ENCODE measurements at places on chromosomes 7 and 10.

- peak; percentile 41 for DNase-seq
Observed at GRCh38 chr10:98414932-98415730, at the start of gene PYROXD2. Gene PYROXD2, minus strand, starts transcription at chr10:98415182. Its CDS starts 47 bp downstream, at chr10:98415135.

- DNase-seq: no peak
Observed at GRCh38 chr7:7884855-7885254, 83.7 kb upstream of the GLCCI1 start.

DNA sequence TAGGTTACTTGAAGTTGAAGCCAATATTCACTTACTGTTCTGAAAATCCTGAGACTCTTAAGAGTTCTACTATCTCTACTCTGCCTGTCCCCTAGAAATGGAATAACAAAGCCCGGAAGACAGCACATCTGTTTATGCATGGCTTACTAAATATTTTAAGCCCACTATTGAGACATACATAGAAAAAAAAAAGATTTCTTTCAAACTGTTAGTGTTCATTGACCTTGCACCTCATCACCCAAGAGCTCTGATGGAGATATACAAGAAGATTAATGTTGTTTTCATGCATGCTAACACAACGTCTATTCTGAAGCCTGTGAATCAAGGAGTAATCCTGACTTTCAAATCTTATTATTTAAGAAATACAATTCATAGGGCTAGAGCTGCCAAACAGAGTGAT is 859.3 kb upstream of the C7orf33 start:
- no peak for DNase-seq

GRCh38 chr7:4845740-4846142 is 16.1 kb downstream of the PAPOLB start:
- DNase-seq: no peak

GRCh38 chr7:139560678-139561077 is 37.2 kb downstream of the CLEC2L start:
- DNase-seq: no peak

DNA sequence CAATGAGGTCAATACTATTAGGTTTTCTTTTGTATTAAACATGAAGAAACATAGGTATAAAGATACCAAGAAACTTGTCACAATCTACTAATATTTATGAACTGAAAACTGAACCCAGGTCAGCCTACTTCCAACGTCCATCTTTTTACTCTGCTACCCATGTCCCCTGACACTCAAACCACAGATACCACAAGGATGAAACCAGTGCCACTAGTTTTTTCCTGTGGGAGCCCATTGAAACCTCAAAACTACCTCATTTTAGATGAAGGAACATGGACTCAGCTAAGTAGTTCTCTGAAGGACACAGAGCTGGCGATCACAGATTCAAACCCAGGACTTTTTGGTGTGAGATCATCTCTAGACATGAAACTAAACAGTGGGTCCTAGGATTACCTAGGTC is 6.8 kb downstream of the TET1 start:
- no peak for DNase-seq

DNA sequence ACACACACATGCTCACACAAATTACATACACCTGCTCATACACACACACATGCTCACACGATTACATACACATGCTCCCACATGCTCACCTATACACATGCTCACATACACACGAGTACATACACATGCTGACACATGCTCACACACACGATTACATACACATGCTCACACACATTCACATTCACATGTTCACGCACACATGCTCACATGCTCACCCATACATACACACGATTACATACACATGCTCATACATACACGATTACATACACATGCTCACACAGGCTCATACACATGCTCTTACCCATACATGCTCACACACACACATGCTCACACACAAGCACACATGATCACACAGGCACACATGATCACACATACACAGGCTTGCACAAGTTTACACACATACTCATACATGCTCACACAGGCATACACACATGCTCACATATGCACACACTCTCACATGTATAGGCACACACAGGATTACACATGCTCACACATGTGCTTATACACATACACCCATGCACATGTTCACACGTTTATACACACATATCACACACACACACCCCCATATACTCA is 118.5 kb downstream of the PAXIP1 start:
- no peak for DNase-seq

DNA sequence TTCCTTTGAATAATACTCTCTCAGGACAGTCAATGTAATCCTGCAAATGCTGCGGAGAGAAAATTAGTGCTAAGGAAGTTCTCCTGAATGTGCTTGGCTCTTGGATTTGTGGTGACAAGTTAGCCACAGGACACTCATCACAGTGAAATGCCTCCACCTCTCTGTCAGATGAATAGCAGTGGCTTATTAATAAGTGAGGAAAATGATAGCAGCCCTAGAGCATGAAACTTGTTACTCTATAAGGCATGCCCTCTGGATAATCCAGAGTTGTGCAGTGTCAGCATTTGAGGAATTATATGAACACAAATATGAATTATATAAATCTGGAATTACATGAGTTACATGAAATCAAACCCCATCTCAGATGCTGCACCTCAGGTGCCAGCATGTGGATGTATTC is 23.5 kb upstream of the TBX20 start:
- no peak for DNase-seq

- no peak for DNase-seq
Observed at GRCh38 chr7:53684693-53685092, 649.3 kb downstream of the POM121L12 start.

DNA sequence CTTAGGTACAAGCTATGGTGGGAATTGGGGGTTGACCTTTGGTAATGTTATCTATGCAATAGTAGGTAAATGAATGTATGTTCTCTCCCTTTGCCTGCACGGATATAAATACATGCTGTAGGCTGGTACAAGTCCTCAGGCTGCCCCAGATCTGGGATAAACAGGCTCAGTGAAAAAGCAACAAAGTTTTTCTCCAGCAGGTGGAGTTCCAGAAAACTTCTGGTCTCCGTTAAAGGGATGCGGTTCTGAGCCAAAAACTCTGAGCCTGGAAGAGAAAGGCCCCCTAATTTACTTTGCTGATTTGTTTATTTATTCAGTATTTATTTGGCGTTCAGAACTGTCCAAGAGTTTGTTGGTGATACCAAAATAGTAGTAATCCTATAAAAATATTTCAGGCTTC is 204.7 kb downstream of the ADRA2A start:
- no peak for DNase-seq

- no peak for DNase-seq
Observed at GRCh38 chr7:105118612-105119600, 104.9 kb downstream of the KMT2E start.

DNA sequence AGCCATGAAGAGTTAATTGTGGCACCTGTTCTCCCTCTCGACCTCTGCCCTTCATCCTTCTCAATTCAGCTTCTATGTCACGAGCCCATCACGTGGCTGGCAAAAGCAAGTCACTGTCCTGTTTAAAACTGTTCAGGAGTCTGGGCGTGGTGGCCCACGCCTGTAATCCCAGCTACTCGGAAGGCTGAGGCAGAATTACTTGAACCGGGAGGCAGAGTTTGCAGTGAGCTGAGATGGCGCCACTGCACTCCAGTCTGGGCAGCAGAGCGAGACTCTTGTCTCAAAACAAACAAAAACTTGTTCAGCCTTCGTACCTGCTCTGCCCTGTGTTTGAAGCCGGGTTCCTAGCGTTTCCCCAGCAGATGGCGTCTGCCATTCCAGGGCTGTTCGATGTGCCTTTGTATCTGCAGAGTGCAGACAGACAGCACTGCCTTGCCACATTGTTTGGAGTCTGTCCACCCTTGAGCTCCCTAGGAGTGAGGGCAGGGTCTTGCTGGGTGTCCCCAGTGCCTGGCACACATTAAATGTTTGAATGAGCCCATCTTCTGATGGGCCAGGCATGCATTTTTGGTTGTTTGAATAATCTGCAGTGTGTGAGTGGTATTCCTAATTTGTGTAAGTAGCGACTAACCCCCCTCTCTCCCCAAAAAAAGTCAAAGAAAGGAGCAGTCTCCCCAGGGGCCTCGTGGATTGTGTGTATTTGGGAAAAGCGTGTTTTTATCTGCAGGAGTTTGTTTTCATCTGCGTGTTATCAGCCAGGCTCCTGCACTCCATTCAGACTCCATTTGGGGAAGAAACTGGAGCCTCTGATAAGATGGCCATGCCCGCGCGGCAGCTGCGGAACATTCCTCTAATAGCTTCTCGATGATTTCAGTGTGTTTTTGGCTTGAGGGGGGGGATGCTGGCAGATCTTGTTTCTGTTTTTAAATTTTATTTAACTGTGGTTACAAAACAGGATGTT is 61.2 kb downstream of the DNAJB6 start:
- DNase-seq: no peak

GRCh38 chr7:158362912-158363905 is 224.4 kb downstream of the PTPRN2 start:
- no peak for DNase-seq

GRCh38 chr10:73225518-73225917 is 21.5 kb downstream of the DNAJC9 start:
- no peak for DNase-seq

- no peak for DNase-seq
Observed at GRCh38 chr10:128526791-128527375, 400.7 kb upstream of the MKI67 start.

- DNase-seq: no peak
Observed at GRCh38 chr7:41630741-41631140, 72.1 kb downstream of the INHBA start.

GRCh38 chr7:21941611-21942141 is 4.0 kb downstream of the CDCA7L start:
- no peak for DNase-seq

DNA sequence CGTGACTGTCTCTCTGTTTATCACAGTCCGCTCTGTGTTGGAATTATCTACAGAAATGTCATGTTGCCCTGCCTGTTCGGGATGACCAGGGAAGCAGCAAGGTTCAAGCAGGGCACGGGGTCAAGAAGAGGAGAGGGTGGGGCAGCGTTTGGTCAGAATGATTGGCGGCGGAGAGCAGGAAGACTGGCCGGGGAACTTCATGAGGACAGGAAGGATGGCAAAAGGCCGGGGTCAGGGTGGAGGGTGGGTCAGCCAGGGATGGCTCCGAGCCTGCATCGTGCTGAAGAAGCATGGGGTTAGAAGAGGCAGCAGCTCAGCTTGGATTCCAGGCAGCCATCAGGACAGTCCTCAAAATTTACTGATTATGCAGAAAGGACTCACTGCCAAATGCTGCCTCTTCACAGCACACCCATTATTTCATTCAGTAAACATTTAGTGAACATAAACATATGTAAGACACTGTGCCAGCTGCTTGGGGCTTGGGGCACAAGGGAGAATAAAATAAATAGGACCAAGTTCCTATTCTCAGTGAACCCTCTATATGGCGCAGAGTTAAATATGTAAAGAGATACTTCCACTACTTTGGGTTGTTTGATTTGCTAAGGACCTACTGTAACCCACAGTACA is 42.8 kb downstream of the WNT2 start:
- DNase-seq: no peak

DNA sequence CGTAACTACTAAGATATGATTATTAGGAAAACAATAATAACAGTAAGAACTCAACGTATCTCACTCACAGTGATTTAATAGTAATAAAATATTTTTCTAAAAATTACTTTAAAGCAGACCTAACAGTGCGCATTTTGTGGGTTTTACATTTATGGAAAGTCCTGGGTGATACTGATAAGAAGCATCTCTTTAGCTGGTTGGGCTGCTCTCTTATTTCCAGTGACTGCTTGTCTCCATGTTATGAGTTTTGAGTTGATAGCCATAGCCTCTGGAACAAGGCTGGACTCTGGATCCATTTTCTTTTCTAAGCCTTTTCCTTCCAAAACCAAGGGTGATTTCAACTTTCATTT is 29.5 kb upstream of the INHBA start:
- DNase-seq: no peak

GRCh38 chr7:25348104-25348503 is 119.8 kb upstream of the NPVF start:
- DNase-seq: no peak

DNA sequence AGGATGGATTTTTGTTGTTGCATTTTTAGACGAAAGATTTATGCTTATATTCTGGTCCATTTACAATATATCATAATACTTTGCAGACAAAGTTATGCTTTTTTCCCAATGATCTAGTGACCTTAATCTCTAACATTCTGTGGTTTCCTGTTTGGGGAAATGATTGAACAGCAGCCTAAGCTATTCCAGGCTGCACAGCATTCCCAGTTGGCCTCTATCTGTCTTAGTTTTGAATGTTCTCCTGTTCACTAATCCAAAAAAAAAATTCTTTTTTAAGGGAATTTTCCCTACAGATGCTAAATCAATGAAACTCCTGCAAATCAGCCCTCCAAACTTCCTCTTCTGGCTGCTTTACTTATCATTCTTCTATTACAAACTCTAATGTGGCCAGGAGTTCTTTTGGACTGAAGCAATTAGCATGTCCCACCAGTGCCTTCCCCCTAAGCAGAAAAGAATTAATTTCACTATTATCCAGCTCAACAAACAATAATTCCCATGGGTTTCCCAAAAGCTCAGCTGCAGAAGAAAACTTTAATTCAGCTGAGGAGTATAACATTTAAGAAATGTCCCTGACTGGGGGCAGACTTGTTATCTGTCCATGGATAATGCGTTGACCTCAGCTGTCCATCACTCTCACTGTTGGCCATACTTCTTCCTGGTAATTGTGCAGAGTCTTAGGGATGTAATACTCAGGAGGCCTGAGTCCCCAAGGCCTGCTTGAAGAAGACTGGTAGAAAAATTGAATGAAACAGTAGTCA is 81.9 kb upstream of the TRIL start:
- DNase-seq: no peak

GRCh38 chr7:99121496-99122021 is 22.3 kb downstream of the SMURF1 start:
- DNase-seq: no peak

DNA sequence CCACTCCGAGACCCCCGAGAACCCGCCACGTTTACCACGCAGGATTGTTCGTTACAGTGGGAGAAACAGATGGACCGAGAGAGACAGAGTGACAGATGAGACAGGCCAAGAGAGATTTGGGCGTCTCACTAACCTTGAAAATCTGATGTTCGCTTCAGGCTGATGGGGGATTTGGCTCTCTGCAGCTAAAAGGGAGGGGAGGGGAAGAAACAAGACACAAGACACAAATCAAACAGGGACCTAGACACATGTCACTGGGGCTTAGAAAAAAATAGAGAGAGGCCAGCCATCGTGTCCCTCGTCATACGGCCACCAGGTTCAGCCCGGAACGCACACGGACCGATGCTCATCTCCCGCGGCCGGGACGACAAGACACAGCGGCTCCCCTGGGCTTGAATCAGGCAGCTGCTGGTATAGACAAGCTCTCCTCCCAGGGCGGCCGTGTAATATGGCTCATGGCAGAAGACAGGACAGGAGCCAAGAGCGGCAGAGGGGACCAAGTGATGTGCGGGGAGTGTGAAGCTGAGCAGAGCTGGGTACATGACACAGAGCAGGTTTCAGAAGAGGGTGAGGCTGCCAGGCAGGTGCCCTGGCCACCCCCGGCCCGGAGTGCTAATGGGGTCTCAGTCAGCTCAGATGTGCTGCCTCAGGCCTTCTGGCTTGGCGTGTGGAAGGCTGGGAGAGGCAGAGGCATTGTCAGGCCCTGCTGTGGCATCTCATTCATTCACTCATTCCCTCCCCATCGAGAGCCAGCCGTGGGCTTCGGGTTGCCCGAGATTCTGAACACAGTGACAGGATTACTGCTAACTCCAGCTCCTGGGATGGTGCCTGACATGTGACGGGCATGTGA is 88.5 kb upstream of the GNA12 start:
- no peak for DNase-seq

GRCh38 chr10:8158193-8159071 is 103.9 kb downstream of the GATA3 start:
- no peak for DNase-seq

Data from HS-27A (cell line).